NCI-H69 (cell line): ENCODE measurements at places on chromosomes 4 and X.
A peak's percentile ranks its signal among the peaks of the same experiment; 100 is the strongest.

- no peak for DNase-seq
Measured at GRCh38 chr4:15878011-15878410, 60.5 kb downstream of the FGFBP1 start.

DNA sequence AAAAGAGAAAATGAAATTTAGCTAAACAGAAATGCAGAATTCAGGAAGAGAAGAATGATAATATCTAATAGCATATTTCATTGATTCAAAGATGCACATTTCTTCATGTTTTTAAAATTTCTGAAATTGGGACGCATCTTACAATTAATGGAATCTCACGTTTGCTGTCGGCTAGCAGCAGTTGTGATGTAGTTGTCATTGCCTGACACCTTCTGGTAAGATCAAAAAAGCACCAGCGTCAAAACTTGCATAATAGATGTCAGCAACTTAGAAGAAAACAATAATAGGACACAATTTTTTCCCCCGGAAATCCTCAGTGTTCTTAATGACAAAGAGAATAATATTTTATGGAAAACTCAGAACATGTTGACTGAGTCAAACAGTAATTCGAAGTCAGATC lies 29.8 kb upstream of the SLC7A3 start:
- no peak for DNase-seq

DNA sequence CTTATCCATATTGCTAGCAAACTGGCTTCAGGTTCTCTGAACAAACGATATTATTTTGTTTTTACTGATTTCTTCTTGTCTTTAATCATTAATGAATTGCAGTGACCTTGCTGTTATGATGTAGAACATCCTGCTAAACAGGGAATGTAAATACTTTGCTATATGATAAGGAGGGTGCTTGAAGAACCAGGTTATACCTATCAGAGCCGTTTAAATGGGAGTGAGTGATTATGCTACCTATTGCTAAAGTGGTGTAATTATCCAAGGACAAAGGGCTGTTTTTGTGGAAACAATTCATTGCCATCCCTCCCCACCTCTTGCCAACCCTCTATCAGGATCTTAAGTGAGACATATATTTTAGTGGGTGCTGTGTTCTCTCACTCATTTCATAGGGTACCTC lies 788.9 kb downstream of the RPA4 start:
- peak; percentile 79 for DNase-seq

- DNase-seq: peak; percentile 67
Measured at GRCh38 chrX:2767631-2768455, 16.0 kb downstream of the XG start.

GRCh38 chr4:88217169-88217568 lies 58.7 kb upstream of the ABCG2 start:
- DNase-seq: peak; percentile 0

DNA sequence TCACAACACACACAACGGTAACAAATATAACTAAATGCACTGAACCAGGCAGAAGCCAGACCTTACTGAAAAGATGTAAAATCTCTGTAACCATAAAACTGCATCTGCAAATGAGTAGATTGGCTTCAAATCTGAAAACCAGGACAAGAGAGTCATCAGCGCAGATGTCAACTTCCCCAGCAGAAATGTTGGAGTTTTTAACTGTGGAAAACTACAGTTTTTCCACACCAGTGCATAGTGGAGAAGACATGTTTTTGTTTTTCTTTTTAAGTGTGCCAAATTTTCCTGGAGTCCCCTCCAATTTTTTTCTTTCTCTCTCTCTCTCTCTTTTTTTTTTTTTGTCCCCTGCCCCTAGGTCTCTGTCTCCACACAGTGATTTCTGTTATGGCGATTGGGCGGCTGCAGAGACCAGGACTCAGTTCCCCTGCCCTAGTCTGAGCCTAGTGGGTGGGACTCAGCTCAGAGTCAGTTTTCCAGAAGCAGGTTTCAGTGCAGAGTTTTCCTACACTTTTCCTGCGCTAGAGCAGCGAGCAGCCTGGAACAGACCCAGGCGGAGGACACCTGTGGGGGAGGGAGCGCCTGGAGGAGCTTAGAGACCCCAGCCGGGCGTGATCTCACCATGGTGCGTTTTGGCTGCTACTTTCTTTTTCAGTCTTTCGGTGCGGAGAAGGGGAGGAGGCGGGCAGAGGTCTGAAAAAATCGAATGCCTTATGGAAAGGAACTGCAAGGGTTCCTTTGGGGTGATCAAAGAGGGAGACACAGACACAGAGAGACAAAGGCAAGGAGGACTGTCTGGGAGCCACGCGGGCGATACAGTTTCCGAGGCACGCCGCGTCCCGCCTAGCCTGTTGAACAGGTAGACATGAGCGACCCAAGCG lies at the start of gene GUCY1A1:
Gene GUCY1A1 (plus strand): TSS at position 505 of the 878 bp plus-strand sequence. CDS start 30,020 bp downstream, outside the sequence.
- DNase-seq: peak; percentile 16

DNA sequence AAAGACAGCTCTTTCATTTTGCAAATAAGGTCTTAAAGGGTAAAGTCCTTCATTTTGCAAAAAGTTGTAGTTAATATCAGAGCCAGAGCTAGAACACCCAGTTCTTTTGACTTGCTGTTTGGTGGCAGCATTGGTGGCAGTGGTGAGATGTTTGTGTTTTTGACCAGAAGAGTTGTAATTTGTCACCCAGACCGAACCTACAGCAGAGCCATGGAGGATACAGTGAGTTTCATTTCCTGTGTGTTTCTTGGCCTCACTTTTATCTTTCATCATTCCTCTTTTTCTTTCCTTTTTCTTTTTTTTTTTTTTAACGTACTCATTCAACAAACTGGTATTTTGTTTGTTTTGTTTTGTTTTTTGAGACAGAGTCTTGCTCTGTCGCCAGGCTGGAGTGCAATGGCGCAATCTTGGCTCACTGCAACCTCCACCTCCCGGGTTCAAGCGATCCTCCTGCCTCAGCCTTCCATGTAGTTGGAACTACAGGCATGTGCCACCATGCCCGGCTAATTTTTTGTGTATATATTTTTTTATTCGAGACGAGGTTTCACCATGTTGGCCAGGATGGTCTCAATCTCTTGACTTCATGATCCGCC lies 116.4 kb downstream of the AFF1 start:
- DNase-seq: no peak

DNA sequence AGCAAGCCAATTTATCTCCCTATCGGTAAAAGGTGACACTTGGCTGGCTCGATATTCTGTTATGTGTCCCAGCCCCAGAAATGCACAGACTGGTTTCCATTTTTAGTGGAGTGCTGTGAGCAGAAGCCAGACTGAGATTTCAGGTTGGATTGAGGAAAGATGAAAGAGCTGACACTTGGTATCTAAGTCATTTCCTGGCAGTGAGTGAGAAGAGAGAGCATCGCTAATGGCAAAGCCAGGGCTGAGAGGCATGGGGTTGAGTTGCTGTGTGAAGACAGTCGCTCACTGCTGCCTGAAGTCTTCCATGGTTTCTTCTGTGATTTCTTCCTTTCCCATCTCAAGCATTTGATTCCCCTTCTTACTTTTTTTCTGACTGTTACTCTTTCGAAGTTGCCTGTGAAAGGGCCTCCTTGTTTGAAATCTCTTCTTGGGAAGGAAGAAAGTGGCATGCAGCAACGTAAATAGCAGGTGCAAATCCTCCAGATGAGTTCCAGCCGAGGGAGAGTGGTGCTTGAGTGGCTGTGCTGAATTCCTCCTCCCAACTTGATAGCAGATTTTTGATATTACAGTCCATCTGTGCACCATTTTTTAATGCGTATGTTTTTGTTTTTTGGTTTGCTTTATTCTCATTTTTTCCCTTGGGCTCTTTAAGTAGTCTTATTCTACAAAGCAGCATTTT lies 109.2 kb upstream of the LIMCH1 start:
- DNase-seq: no peak

- no peak for DNase-seq
Measured at GRCh38 chr4:11608992-11609391, 180.3 kb upstream of the HS3ST1 start.

DNA sequence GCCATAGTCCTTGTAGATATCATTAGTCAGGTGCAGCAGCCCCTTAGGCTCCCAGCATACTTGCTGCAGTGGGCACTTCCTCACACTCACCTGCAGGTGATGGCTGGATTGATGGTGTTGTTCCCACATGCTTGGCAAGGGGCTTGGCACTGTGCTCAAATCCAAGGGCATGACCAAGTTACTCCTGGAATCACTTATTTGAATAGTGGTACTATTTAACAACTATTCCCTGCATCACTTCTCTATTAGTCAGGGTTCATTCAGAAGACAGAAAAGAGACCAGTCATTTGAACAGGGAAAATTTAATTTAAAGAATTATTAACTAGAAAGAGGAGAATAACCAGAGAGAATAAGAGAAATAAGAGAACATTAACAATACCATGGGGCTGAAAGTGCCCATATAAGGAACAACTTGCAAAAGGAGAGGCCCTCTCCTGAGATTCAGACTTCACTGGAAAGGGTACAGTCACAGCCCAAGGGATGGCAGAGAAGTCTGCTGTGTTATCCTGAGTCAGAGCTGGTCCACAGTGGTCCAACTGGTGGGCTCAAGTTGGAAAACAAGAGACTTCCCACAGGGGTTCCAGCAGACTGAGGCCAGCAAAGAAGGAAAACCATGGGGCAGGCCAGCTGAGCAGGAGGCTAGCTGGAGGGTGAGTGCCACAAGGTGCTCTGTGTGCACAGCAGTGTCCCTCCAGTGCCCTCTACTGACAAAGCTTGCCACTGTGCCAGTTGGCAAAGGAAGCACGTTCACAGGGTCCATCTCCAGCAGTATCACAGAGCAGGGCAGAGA lies 9.8 kb downstream of the SPP1 start:
- DNase-seq: peak; percentile 48

DNA sequence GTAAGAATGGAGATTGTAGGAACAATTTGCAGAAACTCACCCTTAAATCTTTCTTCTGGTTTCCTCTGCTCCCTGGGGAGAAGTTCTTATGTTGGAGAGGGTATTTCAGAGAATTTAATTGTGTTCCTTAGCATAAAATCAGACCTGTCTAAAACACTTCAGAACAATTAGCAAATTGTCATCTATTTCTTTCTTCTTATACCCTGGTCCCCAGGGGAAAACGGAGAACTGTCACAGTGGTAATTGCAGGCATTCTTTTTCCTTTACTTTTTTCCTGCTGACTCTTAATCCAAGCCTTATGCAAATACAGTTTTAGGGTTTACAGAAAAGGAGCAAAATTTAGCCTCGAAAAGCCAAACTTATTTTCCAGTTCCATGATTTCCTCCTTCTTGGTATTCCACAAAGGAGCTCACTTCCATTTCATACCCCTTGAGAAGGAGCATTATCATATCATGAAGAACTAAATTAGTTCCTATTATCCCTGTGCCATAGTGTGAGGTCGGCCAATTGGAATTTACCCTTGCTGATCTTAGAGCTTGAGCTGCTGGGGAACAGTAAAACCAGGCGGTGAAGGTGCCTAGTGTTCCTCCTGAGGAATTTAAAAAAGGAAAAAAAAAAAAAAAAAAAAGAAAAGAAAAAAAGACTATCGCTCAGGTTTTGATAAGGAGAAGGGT lies 173.8 kb downstream of the IL15 start:
- DNase-seq: peak; percentile 7

GRCh38 chr4:118823471-118823870 lies 12.5 kb downstream of the SEC24D start:
- peak; percentile 92 for DNase-seq

DNA sequence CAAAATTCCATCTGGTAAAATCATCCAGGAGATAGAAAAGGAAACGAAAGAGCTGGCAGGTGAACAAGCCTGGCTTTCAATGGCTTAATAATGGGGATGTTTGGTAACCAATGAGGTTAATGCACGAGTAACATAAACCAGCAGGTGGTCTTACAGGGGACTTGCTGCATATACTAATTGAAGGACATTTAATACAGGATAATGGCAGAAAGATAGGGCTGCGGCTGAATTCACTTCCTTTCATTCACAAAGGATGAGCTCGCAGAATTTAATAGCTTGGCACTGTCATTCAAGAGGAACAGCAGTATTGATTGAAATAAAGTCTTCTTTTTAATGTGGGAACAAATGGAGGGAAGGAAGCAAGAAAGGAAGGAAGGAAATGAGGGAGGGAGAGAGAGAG lies 156.3 kb upstream of the RAI2 start:
- peak; percentile 93 for DNase-seq

- DNase-seq: peak; percentile 27
Measured at GRCh38 chr4:105679186-105679585, 29.3 kb downstream of the INTS12 start.

- DNase-seq: no peak
Measured at GRCh38 chrX:131724292-131724691, 180.4 kb downstream of the OR13H1 start.

GRCh38 chrX:8424912-8425311 lies 39.7 kb upstream of the VCX3B start:
- DNase-seq: peak; percentile 36

DNA sequence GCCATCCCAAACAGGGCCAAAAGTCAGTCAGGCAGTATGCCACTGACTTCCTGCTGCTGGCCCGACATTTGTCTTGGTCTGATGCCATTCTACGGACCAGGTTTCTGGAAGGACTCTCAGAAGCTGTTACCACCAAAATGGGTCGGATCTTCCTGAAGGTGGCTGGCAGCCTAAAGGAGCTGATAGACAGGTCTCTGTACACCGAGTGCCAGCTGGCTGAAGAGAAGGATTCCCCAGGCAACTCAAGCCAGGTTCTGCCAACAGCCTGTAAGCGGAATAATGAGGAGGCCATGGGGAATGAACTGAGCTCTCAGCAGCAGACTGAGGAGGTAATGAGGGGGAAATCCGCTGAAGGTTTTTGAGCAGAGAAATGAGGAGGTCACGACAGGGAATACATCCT lies 95.7 kb downstream of the RTL9 start:
- DNase-seq: peak; percentile 19

GRCh38 chr4:55411621-55412020 lies 15.9 kb downstream of the TMEM165 start:
- no peak for DNase-seq

DNA sequence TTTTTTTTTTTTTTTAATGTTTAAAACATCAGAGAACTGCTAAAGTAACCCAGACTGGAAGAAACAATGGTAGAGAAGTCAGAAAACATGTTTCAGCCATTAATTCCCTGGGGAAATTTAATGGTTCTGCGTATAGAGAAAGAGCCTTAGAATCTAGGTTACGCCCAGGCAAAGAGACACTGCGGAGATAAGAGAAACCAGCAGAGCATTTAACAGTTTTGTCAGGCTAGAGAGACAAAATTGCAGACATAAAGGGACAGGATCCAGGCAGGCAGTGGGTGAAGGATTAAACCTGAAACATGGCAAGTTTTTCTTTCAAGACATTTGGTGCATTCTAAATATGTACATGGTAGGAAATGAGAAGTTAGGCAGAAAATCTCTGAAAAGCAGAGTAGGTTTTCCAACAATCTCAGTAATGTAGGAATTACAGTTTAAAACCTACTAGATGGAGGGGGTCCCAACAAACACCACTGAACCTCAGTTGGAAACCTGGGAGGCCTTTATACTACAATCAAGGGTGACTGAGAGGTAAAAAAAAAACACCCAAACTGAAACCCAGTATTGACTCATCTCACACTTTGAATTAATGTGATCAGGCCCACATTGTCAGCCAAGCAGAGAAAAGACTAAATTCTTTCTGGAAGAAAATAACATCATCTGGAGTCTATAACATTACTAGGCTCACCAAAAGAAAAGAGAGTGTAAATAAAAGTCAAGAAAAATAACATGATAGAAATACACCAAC lies 254.2 kb upstream of the NWD2 start:
- peak; percentile 5 for DNase-seq

GRCh38 chr4:120215350-120215749 lies 148.7 kb upstream of the MAD2L1 start:
- no peak for DNase-seq
